Glomerular endothelial cell (primary cell): ENCODE measurements at places on chromosomes 6 and 20.

- no peak for DNase-seq
These were observed 253.0 kb downstream of the ARID1B start for GRCh38 chr6:157029980-157030690.

- DNase-seq: no peak
These were observed 48.4 kb upstream of the NCOA3 start for GRCh38 chr20:47453167-47453782.

DNA sequence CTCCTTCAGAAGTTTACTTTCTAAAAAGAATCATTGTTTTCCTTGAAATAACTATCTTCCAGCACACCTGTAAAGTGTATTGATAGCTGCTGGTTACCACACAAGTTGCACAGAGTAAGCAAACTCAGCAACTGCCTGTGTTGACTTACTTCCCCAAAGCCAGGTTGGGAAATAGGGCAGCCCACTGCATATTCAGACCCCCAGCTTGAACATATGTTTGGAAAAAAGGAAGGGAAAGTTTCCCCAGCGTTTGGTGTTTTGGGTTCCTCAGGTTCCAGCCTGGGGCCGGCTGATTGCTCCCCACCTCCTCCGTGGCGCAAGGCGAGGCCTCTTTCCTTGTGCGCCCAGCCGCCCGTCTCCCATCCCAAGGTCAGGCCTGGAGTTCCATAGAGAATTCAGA is 70.1 kb upstream of the QKI start:
- DNase-seq: no peak

DNA sequence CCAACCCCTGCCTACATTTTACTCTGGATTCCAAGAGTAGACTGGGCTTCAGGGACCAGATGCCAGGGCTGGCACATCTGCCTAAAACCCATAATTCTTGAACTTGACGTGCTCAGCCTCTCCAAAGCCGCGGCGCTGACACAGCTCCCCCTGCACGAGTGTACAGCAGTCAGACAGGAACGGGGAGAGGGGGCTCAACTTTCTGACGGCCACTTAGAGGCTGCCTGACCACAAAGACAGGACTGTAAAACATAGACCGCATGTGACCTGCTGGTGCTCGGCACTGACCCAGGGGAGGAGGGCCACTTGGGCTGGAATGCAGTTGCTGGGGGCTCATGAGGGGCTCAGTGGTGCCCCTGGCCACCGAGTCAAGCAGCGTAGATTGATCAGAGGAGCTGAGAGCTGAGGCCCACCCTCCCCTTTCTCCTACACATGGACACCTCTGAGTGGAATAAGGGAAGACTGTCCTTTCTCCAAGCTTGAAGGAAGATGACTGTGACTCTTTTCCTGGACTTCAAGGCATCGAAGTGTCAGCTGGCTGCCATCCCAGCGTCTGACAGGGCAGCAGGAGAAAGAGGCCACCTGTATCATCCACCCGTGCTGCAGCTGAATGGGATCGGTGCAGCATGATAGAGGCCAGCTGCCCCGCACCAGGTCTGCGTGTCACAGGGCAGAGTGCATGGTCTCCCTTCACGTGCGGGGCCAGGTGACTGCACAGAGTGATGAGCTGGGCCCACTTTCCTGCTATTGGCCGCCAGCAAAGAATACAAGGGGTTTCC is 171.3 kb upstream of the AGPAT4 start:
- DNase-seq: no peak

GRCh38 chr20:34954904-34955230 is 739 bp downstream of the GSS start:
- no peak for DNase-seq

- no peak for DNase-seq
These were observed 84.2 kb upstream of the E2F3 start for GRCh38 chr6:20317430-20317829.

DNA sequence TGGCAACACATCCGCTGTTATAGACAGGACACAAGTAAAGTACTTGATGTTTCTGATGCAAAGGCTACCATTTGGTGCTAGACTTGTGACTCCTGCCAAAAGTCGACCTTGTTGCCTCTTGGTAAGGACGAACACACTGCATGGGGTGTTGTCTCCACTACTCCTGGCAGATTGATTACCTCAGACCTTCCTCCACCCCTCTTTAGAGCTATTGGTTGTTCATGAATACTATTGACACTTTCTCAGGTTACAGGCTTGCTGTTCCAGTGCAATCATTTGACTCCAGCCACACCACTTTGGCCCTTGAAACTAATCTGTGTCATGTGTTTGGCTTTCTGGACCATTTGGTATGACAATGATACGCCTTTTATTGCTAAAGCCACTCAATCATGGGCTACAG is 62.3 kb downstream of the TRMT11 start:
- DNase-seq: no peak

GRCh38 chr6:36650848-36651478 is 27.6 kb upstream of the CDKN1A start:
- no peak for DNase-seq

- no peak for DNase-seq
These were observed 444.0 kb upstream of the SLC35B3 start for GRCh38 chr6:8879334-8879733.

DNA sequence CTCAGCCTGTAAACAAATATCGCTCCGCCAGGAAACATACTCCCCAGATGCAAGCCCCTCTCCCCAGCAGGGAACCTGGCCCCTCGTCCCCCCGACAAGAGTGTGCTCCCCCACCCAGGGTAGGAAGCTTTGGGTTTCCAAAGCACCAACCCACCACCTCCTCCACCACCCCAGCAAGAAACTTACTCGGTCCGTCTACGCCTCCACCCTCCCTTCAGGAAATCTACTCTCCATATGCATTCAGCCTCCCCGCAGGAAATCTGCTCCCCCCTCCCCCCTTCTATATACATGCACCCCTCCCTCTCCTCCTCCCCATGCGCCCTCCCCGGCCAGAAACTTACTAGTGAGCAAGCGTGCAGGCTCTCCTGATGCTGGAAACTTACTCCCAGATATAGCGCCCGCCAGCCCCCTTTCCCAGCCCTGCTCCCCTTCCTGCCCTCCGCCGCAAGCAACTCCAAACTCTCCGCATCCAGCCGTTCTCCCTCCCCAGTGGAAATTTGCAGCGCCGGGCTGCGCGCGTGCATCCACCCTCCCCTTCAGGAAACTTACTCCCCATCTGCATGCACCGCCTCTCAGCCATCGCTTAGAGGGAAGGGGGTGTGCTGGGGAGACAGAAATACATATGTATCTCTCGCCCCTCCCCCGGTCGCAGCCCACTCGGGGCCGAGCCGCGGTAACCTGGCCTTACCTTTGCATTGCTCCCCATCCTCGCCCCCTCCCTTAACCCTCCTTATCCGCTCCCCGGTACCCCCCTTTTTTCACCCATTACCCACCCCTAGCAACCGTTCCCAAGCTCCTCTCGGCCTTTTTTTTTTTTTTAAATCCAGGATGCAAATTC is at the start of gene TRERF1:
Gene TRERF1 (minus strand): TSS at position 594 of the 838 bp plus-strand sequence. CDS start 182,336 bp downstream, outside the sequence.
- DNase-seq: no peak

GRCh38 chr6:44002593-44003344 is 124.5 kb downstream of the MRPL14 start:
- DNase-seq: no peak

DNA sequence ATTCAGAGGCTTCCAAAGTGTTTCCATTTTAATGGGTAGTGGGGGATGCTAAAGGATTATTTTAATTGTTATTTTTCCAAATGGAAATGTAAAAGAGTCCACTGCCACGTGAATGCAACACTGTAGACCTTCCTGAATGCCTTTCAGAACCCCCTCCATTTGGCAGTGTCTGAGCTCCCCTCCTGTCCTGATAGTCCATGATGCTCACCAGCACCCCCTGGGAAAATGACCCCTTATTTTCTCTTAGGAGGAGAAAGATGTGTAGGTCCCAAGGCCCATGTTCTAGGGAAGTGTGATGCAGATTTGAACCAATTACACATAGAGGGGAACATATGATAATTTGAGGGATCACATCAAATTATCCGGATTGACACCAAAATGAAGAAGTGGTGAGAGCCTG is 46.8 kb upstream of the SH3BGRL2 start:
- DNase-seq: no peak

DNA sequence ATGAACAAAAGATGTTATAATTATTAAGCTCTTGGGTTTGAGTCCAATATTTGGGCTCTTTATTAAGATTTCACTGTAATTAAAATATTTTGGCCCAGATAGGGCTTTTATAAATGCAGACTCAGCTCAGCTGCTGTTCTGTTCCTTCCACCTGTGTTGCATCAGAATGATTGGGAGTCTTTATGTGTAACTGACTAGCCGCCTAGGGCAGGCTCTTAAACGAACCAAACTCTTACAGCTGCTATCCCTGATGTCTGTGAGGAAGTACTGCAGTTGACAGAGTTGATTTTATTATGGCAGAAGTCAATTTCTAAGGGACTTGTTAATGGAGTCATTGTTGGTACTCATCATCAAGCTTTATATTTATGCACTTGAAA is 144.7 kb downstream of the MYO6 start:
- DNase-seq: no peak

DNA sequence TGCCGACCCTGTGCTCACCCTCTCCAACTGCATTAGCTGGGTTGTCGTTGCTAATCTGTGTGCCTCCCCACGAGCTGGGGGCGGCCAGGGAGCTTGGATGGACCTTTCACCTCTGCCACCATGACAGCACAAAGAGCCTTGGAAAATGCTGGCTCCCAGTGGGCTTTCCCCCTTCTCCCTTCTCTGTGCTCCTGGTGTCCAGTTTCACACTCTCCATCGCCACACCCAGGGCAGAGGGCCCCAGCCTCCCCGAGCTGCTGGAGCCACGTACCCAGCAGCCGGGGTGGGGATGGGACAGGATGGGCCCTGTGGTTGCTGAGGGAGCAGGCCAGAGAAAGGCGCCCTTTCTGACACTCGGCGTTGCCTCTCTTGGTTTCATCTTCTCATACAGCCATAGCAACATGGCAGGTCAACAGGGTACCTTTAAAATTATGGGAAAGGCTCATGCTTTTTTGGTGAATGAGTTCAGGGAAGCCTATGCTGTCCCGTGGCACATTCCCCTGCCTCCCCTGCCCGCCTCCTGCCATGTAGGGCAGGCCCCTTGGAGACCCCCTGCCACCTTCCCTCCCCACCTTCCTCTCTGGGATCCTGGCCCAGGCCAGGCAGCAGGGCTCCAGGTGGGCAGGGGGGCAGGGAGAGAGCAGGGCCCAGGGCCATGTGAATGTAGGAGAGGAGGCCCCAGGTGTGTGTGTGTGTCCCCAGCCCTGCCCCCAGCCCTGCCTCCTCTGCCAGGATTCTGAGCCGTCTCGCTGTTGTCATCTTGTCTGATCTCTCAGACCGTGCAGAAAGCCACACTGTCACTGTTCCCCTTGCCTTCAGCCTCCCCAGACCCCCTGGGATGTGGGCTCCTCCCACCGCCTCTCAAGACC is 85.2 kb upstream of the CCDC167 start:
- no peak for DNase-seq

DNA sequence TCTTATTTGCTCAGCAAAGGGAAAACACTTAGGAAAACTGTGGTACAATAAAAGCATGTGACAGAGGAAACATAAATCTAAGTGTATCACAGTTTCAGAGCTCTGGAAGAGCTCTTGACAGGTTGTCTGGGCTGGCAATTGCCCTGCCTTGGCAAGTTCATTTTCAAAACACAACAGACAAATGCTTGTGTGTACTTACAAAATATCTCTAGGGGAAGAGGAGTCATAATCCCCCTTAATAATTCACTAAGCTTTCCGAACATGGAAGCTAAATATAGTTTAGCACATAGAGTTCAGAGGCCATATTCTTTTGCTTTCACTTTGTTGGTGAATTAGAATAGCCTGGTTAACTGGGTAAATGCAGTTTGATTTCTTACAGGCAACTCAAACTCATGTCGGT is 211.6 kb upstream of the THEMIS start:
- no peak for DNase-seq

DNA sequence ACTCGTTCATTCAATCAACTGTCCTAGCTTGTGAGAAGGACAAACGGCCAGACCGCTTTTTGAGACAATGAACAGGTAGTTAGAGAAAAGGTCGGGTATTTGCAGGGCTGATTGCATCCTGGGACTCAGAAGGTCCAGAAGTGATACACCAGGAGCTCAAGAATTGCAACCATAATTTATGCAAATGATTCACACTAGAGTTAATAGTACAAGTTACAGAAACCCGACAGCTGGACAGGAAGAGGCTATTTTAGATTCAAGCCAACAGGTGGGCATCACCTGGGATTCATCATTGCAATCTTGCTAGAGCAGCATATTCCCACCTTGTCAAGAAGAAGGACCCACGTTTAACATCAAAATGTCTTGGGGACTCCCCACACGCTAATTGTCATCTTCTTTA is 83.5 kb downstream of the TNFAIP3 start:
- no peak for DNase-seq

- no peak for DNase-seq
These were observed 37.3 kb downstream of the MAPK14 start for GRCh38 chr6:36064770-36065396.

- DNase-seq: no peak
These were observed 187.7 kb upstream of the PRSS16 start for GRCh38 chr6:27059621-27060425.

- no peak for DNase-seq
These were observed 39.3 kb downstream of the PCNA start for GRCh38 chr20:5080384-5080877.

- DNase-seq: no peak
These were observed 644.8 kb downstream of the HACE1 start for GRCh38 chr6:104214901-104215300.

DNA sequence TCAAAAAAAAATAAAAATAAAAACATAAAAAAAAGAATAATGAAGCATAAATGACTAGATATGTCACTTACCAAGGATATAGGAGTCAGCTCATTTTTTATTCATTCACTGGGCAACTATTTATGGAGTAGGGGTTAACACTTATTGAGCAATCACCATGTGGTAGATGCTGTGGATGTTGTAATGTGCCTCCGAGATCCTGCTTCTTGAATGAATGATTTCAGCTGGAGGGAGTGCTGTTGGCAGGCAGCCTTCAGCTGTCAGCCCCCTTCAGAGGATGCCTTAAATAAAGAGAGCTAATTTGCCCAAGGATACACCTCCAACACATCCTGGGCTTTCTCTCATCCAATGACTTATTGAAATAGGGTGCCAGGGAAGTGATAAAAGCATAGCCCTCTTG is 229.5 kb upstream of the DTNBP1 start:
- no peak for DNase-seq

DNA sequence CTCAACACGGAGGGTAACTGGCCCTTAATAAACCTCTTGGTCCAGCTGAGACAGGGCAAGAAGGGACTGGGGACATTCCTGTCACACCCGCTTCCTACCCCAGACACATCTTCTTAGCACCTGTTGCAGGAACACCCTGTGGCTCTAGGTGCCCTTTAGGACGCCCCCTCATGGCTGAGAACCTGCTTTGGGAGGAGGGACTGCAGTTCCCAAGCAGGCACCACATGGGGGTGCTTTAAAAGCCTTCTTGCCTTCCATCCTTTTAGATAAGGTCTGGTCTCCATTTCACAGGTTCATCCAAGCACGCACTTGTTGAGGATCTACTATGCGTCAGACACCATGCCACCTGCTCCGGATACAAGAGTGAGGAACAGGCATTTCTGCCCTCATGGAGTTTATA is 26.6 kb downstream of the NSFL1C start:
- no peak for DNase-seq
